Lower lobe of right lung (tissue), 2 donors: ENCODE measurements at places on chromosomes 4 and X. TPM values are rescaled to one million over a fixed set of nuclear protein-coding genes. Genes with fewer than 3 reads are reported as not detected.

DNA sequence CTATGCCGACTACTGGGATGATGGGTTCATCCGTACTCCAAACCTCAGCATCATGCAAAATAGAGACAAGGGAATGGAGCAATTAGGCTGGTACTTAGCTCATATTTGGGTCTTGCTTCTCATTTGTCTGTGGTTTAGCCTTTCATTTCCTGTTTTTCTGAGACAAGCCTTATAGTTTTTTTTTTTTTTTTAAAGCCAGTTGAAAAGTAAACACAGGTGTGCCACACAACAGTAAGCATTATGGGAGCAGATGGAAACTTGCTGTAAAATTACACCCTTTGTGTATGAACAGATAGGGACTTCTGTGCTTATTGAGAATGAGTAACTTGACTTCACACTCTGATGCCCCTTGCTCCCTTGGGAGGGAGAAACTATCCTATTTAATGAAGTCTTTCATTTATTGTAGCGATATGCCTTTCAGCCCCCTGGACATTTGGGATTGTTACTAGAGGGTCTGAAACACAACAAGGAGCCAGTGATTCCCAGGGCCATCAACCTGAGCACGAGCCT is 13.7 kb downstream of the RASSF6 start:
- no peak for DNase-seq

DNA sequence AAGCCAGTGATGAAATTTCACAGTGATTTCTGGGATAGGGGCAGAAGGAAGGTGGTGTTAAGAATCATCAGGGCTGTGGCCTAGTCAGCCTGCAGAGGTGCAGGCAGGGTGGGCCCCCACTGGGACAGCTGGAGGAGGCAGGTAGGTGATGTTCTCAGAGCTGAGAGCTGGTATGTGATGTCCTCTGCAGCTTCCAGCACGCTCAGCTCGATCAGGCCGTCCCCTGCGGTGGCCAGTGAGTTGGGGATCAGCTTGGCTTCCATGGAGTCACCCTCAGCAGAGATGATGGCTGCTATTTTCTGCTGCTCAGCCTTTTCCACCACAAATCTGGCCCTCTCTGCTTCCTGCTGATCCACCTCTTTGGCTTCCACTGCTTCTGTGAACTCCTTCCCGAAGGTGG is 81.1 kb downstream of the IL1RAPL2 start:
- no peak for DNase-seq

DNA sequence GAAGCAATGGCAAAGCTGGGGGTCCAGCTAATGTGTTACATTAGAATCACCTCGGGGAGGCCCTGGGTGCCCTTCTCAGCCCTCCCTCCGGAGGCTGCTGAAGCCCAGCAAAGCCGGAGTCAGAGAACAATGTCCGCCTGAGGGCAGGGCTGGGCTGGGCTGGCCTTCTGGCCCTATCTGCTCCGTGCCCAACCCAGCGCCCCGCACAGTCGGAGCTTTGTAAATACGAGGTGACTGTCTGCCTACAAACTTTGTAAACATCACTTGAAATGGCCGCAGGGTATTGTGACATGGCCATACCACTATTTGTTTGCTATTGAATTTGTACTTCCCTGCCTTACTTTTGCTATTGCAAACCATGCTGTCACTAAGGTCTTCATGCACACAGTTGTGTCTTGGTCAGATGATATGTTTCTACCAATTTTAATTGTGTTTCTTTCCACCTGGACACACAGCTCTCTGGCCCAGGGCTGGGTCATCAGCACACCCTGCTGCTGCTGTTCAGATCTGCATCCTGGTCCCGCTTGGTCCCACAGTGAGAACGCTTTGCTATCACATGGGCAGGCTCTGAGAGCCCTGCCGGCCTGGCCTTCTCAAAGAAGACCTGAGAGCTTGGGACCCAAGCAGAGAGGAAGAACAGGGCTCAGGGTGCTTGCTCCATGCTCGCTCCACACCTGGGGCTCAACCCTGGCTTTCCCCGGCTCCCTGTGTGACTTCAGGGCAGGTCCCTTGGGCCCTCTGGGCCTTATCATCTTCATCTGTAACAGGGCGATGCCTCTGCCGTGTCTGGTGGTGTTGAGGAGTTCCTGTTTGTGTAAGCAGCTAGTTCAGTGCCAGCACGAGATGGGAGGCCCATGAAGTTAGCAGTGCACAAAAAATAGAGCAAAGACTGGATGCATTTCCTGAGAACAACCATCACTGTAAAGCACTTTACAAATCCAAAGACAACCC is 2.3 kb downstream of the S100P start:
- DNase-seq = no peak

DNA sequence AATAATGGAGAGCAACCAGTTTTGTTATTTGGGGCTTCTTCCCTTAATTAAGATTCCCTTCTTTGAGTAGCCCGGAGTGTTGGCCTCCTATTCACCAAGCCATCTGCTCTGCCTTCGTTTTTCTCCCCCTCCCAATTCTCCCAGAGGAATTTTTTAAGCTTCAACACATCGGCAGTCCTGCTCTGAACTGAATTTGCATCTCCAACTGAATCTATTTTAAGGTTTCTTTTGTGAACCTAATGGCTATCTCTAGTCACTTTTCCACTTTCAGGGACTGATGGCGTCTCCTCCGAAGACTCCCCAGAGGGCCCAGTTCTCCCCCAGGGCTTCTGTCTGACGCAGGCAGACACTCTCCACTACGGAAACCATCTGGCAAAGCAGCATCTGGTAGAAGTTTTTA is 280.2 kb downstream of the ADGRA3 start:
- DNase-seq = no peak

DNA sequence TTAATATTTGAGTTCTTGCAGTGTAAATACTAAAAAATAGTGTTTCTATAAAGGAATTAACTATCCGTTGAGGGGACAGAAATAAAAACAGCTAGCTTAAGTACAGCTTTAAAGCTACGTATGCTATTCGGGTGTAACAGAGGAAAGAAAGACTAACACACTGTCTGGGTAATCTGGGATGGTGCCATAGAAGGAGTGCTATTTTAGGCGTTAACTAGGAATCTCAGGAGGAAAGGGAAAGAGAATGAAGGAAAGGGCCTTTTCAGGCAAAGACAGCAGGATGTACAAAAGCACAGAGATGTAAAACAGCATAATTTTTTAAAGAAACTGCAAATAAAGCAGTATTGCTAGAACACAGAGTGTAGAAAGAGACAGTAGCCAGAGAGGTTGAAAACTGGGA is 161.8 kb downstream of the RAP1GDS1 start:
- DNase-seq = no peak

MSANTD1 gene
- 1.9 TPM for total RNA-seq

KLHL4 gene
- 1.6 TPM for total RNA-seq
